Fibroblast of skin of abdomen (primary cell): ENCODE measurements at places on chromosomes 3 and 15.
A peak's percentile ranks its signal among the peaks of the same experiment; 100 is the strongest.

GRCh38 chr15:39594446-39595337 lies 13.8 kb downstream of the THBS1 start:
- DNase-seq, result peak; percentile 64

DNA sequence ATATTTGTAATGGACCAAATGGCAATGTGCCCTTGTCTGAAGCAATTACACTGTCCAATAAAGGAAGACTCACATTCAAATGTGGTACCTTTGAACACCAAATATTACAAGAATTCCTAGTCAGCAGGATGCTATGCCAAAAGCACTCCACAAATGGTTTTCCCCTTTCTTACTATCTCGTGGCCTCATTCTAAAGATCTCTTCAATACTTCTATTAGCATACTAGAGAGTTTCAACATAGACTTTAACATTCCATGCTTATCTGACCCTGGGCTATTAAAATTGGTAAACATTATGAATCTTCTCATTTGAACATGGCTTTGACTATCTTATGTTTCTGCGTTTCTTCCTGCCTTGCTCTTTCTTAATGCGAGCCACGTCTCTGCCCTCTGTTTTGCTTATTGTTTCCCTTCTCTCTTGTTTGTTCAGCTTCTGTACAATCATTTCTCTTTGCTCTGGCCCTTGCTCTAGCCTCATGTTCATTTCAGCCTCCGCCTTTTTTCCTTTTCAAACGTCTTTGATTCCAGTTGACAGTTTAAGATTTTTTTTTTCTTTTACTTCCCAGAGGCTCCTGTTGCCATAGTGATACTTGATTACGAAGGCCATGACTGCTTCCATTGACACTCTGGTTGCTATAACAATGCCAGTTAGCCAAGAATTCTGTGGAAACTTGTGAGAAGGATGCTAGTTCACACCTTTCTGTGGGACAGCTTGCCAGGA lies 49.5 kb upstream of the SLC9A9 start:
- peak; percentile 77 for DNase-seq

GRCh38 chr3:46860810-46861604 lies 2.2 kb downstream of the MYL3 start:
- DNase-seq, result no peak

DNA sequence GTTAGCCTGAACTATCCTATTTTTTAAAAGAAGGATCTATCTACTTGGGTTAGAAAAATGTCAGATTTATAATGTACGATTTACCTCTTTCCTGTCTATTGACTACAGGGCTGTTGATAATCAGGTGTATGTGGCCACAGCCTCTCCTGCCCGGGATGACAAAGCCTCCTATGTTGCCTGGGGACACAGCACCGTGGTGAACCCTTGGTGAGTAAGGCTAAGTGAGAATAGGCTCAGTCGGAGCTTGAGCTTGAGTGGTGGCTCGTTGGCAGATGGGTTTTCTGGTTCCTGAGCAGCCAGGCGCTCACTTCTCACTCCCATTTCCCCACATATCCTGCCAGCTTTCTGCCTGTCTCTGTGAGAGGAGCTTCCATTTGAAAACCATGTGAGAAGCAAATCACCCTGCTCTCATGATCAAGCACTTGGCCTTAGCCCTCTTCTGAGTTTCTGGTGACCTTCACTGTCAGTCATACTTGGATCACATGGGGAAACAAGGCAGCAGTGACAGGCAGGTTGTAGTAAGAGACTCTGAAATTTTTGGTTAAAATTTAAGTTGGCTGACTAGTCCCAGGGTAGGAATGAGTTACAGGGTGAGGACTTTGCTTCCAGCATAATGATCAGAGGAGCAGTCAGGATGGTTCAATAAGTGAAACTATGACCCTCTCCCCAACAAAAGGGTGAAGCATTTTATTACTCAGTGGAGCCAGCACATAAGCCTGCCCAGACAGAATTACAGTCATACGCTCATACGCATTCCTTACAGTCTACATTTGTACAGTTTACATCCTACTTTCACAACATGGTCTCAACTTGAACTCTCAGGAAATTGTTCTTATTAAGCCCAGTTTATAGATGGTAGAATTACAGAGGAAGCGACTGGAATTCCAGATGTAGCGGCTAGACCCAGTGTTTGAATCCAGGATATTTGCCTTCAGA lies 18.0 kb downstream of the NIT2 start:
- peak; percentile 62 for DNase-seq

- no peak for DNase-seq
These were observed 152.9 kb upstream of the RGMA start for GRCh38 chr15:93241696-93242585.

DNA sequence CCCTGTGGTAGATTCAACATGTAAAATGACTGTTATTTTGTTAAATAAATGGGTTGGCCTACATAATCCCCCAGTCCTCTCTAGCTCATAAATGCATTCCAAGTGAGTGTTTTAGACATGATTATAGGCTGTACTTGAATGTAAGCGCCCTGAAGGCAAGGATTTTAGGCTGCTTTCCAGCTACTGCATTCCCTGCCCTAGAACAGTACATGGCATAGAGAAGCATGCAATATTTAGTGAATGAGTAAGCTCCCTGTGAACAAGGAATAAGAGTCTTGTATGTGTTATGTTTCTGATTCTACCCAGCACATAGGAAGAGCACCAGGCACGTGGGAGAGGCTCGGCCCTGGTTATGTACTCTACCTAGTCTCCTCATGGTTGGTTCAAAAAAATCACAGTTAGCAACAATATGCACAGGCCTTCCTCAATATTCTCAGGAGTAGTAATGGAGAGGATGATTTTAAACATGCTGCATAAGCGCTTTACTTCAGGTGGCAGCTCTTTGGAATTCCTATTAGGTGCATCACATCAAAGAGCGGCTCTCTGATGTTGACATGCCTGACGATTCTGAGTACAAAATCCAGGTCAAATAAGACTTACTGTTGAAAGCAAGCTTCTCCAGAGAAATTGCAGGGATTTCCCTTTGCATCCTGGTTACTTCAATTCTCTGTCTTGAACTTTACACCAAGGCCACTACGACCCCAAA lies 456.6 kb downstream of the MAGI1 start:
- no peak for DNase-seq

DNA sequence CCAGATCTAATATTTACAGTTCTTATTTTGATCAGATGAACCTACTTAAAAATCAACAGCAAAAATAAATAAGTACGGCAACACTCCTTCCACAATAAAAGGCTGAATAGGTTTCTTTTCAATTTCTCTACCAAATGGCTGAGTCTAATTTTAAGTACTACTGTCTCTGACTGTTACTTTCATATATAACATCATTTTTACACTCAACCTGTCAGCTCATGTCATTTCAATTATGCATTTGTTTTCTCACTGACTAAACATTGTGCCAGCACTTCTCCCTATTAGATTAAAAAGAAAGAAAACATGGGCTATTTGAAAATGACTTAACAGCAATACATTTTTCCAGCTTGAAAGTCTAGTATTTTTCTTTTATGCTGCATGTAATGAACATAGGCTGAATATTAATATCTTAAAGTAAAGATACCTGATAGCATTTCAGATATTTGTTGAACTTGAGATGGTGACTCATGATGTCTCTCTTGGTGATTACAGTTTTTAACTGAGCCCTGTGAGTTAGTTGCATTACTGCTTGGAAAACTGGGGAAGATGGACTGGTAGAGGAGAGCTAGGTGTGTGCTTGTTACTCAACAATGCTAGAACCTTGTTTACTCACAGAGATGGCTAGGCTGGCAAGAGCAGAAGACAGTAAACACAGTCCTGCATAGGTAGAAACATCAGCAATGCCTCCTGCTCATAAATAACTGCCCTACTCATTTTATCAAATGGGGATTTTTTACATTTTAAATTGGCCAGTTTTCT lies 73.9 kb downstream of the PEX5L start:
- DNase-seq, result no peak

- DNase-seq, result no peak
These were observed 3.2 kb upstream of the SENP2 start for GRCh38 chr3:185582871-185583270.

GRCh38 chr15:36769098-36769497 lies 189.7 kb downstream of the CDIN1 start:
- peak; percentile 82 for DNase-seq

DNA sequence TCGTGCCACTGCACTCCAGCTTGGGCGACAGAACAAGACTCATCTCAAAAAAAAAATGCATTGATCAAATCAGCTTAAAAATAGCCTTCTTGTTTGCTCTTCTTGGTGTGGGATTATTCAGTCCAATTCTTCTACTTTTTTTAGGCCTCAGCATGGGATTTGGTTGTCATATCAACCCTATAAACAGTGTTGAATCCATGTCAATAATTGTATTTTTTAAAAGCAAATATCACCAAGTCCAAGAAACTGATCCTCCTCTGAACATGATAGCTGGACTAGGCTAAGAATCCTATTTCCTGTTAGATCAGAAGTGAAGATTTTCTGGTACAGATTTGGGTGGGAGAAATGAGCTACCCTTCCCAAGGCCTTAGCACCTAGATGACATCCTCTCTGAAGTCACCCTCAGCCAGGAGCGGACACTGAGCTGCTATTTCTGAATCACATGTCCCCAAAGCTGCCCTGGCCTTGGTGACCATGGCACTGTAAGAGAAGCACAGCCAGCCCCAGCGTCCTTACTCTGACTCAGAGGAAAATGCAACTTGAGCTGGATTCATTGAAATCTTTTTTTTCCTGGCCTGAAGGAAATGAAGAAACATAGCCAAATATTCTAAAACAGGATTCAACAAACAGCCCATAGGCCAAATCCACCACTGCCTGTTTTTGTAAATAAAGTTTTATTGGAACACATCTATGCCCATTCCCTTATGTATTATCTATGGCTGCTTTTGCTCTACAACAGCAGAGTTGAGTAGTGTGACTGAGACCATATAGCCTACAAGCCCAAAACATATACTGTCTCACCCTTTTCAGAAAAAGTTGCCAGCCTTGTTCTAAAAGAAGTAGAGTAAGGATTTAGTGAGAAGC lies 215.9 kb upstream of the CTDSPL start:
- no peak for DNase-seq

DNA sequence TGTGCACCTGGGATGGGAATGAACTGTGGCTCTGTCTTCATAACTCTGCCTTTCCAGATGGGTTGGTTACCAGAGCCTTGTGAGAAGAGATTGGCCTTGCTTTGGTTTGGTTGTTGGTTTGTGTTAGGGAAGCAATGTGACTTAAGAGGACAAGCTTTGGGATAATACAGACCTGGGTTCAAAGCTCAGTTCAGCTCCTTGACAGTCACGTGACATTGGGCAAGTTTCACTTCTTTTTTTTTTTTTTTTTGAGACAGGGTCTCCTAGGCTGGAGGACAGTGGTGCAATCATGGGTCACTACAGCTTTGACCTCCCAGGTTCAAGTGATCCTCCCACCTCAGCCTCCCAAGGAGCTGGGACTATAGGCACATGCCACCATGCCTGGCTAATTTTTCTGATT lies 42.7 kb downstream of the CORO2B start:
- DNase-seq, result no peak

DNA sequence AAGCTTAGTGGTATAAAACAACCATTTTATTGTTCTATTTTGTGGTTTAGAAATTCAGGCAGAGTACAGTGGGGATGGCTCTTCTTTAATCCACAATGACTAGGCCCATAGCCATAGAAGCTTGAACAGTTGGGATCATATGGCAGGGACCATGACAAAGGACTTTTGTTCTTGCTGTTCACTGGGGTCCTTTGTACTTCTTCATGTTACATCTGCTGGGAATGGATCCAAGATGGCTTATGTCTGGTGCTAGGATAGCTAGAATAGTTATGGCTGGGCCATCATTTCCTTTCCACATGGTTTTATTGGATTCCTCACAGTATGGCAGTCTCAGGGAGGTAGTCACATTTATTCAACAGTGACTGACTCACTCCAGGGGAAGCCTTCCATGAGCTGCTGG lies 427.9 kb upstream of the AGTR1 start:
- DNase-seq, result peak; percentile 27

DNA sequence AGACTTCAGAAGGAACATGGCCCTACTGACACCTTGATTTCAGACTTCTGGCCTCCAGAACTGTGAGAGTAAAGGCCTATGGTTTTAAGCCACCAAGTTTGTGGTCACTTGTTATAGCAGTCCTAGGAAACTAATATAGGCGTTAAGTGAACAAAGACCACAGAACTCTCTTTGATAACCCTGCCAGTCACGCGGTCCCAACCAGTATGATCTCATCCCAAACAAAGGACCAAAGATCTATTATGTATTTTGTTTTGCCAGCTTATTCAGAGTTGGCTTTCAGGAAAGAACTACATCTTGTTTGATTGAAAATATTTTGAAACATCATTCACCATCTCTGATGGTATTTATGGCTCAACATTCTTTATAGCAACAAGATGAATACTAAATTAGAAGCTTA lies 294.4 kb upstream of the SLCO3A1 start:
- DNase-seq, result no peak

DNA sequence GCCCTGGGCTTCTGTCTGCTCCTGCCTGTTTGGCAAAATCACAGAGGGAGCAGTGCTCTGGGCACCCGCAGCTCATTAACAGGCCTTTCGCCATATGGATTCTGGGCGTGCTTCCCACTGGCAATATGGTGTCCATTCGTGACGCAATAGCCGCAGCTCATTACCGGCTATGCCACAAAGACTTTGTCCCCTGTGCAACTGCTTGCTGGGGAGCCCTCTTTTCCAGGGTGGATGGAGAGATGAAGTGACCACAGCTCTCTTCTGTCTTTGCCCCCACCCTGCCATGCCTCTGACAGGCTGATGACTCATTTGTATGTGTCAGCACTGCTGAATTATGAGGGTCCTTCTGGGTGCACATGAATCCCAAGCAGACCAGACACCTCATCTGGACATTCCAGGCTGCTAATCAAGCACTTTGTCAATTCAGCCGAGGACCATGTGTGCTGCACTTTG lies 214.3 kb upstream of the FEZF2 start:
- peak; percentile 100 for DNase-seq

DNA sequence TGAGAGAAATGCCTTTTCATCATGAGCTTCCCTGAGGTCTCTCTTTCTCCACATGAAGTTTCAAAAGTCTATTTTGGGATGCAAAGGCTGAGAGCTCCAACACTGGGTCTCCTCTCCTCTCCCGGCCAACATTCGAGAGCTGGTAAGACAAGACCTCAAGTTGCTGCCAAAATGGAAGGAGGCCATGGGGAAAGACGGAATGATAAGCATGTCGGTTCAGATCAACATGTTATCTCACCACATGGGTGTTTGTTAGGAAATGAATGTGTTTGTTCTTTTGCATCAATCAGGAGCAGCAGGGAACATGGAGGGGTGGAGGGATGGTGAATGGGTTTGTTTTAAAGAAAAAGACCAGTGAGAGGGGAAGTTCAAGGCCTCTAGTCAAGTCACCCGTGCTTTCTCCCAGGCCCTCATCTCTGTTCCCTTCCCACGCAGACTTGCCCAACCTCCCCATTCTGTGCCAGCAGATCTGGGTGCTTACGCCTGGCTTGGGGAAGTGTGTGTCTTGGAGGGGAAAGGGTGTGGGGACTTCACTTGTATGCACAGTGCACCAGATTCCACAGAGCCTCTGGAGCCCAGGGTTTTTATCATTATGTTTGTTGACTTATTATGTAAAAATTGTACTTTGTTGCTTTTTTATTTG lies 23.5 kb upstream of the ATP10A start:
- no peak for DNase-seq

DNA sequence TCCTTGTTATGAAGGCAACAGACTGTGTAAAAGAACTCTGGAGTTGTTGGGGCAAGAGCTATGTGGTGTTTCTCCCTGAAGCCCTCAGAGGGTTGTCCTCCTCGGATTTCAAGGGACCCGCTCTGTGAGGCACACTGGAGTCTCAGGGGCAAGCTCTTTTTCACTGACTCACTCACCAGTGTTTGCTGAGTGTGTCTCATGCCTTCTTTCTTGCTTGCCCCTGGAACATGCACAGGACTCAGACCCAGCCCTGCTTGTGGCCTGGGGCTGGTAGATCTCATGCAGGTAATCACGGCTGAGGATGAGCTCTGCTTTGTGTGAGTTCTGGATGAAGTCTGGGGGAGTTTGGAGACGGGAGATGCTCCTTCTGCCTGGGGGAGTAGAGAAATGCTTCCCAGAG lies 93.7 kb downstream of the CACNA1D start:
- DNase-seq, result no peak
